ENCODE measurements at places on chromosomes 1 and 21. TPM values are rescaled to one million over a fixed set of nuclear protein-coding genes. Genes with fewer than 3 reads are reported as not detected.
A peak's percentile ranks its signal among the peaks of the same experiment; 100 is the strongest.

The TMIGD3 gene
- total RNA-seq, result not detected

The ERICH3 gene
- not detected for total RNA-seq

DNA sequence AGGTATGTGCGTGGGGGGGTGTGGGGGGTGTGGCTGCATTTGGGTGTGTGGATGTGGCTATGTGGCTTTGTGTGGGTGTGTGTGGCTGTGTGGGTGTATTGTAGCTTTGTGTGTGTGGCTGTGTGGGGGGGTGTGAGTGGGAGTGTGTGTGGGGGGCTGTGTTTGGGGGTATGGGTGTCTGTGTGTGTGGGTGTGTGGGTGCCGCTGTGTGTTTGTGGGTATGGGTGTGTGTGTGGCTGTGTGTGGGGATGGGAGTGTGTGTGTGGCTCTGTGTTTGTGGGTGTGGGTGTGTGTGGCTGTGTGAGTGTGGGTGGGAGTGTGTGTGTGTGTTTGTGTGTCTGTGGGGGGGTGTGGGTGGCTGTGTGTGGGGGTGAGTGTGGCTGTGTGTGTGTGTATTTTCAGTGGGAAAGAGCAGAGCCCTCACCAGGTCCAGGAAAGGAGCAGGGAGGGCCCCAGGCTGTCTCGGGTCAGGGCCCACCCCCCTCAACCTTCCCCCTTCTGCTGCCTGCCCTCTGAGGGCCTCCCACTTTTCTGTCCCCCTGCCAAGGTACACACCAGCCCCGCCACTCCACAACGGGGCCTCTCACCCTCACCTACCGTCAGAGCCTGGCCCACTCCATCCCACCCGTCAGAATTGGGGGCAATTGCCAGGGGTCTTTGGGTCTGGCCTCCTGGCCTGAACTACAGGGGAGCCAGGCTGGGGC is 1.9 kb upstream of the COL8A2 start:
- peaks cover 18% of the 10 kb centered on the region for H3K27me3 ChIP-seq
- no peak overlapping the region for H3K4me3 ChIP-seq
- no peaks in the 10 kb centered on the region for H3K36me3 ChIP-seq
- no peak for DNase-seq
- H3K27ac ChIP-seq, result no peak overlapping the region

DNA sequence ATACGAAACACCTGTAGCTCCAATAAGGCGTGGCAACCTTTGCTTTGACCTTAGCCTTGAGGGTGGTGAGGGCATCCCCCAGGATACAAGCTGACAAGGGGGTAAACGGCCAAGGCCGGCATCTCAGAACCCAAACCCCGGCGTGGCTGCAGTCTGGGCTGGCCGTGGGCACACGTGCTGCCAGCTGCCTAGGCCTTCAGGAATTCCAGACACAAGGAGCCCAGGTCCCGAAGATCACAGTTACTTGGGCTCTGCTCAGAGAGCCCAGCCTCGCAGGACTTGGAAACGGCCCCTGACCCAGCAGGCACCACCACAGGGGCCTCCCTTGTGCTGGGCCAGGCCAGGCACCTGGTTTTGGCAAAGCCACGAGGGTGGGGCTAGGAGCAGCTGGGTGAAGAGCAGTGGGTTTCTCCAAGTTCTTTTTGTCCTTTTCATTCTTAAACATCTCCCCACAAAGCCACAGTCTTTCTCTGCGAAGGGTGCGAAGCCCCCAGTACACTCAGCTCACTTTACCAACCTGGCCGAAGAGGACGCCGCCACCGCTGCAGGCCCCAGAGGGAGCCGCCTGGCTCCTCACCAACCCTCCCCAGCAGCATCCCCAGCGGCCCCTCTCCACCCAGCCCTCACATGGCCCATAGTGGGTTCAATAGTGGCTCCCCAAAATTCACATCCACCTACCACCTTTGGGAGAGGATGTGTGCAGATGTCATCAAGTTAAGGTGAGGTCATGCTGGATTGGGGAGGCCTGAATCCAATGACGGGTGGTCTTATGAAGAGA is 26.8 kb downstream of the PRDM15 start:
- H3K4me1 ChIP-seq, result no peaks in the 10 kb centered on the region
- DNase-seq, result no peak
- H3K36me3 ChIP-seq, result peaks cover 22% of the 10 kb centered on the region
- no peak overlapping the region for H3K27ac ChIP-seq

The ZNF697 gene
- 0.78 TPM for total RNA-seq

GRCh38 chr1:154859786-154860155 is 10.3 kb downstream of the KCNN3 start:
- H3K36me3 ChIP-seq, result no peaks in the 10 kb centered on the region
- DNase-seq, result no peak
- no peak overlapping the region for H3K4me3 ChIP-seq
- peak overlapping the region; percentile 2 for H3K27ac ChIP-seq
- no peaks in the 10 kb centered on the region for H3K27me3 ChIP-seq

Data from CD8-positive, alpha-beta memory T cell (primary cell).